Stimulated activated CD4-positive, alpha-beta T cell treated with anti-CD3 and anti-CD28 coated beads, TNF-alpha, amount 100 ng/mL, for 1 hour (primary cell): ENCODE measurements at places on chromosomes 12 and 14.

DNA sequence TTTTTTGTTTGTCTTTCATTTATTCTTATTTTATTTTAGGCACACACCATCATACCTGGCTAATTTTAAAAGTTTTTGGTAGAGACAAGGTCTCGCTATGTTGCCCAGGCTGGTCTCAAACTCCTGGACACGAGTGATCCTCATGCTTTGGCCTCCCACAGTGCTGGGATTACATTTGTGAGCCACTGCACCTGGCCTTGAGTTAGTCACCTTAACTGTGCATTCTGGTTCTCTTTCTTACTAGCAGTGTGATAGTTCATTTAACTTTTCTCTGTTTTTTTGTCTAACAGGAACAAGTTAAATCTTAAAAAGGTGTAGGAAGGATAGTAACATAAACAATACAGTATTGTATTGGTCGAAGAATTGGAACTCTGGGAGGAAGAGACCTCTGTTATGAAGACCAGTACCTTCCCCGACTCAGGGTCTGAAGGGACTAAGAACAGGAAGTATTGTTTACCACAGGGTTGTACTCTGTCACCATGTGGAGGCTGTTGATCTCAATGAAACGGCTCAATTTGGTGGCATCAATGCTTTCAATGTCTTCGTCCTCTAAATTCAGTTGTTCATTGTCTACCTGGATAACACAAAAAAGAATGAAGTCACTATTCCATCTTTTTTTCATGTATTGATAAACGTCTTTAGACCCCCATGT, 17.7 kb downstream of the ERP27 start:
- DNase-seq: no peak

- DNase-seq: no peak
Measured at GRCh38 chr14:72909163-72909562, 15.3 kb upstream of the DPF3 start.

DNA sequence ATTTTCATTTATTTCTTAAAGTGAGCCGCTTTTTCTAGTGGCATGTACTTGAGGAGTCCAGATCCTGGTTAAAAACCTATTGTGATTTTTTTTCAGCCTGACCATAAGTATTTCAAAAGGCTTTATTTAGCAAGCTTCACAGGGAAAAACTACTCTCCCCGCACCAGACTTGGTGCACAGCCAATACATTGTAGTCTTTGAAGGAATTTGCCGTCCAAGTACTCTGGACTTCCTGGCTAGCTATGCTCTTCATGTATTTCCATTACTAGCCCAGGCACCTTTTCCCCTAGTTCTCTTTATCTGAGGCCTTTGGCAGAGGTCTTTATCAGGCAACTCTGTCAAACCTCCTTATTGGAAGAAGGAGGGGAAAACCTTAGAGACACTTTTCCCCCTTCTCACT, 234.7 kb downstream of the CCDC91 start:
- no peak for DNase-seq

DNA sequence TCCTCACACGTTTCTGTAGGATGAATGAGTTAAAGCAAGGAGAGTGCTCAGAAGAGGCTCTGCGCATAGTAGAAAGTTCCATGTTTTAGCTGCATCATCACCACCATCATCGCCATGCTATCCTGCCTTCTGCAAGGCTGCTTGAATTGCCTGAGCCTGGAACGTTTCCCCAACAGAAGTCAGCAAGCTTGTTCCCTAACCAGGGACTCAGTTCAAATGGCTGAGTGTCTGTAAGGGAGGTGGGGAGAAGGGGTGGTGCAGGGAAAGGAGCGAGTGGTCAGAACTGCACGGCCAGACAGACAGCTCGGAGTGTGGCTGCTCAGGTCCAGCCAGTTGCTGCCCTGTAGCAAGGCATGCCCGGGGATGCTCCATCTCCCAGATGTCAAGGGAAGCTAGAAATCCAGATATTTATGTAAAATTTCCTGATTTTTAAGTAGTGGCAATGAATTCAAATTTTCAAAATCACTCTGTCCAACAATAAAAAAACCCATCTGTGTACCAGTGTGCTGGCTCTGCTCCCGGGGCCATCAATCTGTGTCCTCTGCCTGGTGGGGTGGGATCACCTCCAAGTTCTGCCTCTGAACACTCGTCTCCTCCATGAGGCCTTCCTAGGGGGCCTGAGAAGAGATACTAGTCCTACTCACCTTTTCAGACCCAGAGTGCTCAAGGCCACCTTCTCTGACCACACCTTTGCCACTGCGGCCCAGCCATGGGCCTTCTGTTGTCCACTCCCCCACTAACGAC, 162.7 kb downstream of the FOXN3 start:
- no peak for DNase-seq

DNA sequence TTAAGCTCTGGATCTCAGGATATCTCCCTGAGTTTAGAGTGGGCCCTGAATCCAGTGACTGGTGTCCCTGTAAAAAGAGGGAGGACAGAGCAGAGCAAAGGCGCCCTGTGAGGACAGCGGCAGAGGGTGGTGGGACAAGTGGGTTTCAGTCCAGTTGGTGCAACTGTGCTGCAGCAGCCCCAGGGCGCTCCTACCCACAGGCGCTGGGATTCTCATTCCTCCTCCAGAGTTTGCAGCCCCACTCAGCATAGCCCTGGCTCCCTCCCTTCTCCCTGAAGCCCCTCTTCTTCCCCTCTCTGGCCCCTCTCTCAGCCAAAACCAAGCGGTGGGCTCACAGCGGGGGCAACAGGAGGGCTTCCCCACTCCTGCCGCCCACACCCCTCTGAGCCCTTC, 1.6 kb downstream of the TMEM179 start:
- no peak for DNase-seq

GRCh38 chr12:15116086-15116485, 105.1 kb downstream of the RERG start:
- DNase-seq: no peak
